GM12891 (cell line): ENCODE measurements at places on chromosomes 3 and 15.

DNA sequence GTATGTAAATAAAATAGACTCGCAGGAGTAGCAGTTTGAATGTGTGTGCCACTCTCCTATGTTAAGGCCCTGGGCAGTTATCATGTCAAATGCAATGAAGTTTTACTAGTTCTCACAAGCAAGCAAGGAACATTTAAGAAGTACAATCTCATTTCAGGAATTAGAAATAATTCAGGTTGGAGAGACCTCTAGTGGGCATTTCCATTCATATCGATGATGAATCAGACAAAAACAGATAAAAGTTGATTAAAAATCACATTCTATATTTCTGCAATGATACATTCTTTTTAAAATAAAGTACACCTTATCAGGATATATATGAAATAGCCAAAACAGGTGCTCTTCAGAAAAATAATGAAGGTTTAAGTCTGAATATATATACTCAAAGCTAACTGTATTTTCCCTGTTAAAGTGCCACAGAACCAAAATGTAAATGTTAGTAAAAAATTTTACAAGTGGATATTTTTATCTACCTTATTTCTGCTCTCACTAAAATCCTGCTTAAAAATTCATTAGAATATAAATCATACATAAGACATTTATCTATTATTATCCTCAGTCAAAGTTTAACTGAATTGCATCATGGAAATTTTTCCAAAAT lies 492.4 kb upstream of the FRG2C start:
- no peak for DNase-seq

DNA sequence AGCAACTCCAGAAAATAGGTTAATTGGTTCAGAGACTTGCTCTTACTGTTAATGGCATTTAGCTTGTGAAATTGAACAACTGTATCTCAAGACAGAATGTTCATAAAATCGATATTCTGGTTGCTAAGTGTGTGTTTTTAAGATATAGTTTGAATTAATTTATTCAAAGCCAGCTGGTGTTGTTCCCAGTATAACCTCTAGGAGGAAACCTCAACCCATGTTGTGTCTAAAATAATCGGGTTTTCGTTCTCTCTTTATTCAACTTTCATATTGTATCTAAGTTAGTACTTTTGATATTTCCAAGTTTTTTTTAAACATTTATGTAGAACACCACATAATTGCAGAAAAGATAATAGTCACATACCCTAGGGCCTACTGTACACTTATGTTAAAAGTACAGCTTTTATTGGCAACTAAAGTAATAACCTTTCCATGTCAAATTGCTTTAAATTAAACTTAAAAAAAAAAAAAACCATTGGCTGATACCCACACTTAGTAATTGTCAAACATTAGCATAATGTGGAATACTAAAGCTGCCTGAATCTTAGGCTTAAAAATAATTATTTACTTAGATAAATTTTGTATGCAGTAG lies 90.9 kb downstream of the SAMMSON start:
- no peak for DNase-seq

- DNase-seq = no peak
Measured at GRCh38 chr15:70170096-70170699, 72.5 kb upstream of the TLE3 start.

DNA sequence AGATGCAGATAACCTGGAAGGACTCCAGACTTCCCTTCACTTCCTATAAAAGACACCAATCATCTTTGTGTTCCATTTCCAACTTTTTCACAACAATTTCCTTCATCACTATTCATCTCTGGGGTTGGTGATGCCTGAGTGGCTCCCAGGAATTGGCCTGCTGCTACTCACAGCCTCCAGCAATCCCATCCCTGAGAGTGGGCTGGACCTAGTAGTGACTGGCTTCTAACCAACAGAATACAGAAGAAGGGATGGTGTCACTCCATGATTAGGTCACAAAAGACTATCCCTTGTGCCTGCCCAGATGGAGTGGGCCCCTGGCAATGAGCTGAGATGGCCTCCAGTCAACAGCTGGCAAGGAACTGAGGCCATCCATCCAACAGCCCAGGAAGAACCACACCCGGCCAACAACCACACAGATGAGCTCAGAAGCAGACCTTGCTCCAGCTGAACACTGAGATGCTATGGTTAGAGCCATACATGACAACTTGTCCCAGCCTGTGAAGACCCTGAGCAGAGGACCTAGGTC lies 20.9 kb downstream of the OCA2 start:
- DNase-seq = no peak

DNA sequence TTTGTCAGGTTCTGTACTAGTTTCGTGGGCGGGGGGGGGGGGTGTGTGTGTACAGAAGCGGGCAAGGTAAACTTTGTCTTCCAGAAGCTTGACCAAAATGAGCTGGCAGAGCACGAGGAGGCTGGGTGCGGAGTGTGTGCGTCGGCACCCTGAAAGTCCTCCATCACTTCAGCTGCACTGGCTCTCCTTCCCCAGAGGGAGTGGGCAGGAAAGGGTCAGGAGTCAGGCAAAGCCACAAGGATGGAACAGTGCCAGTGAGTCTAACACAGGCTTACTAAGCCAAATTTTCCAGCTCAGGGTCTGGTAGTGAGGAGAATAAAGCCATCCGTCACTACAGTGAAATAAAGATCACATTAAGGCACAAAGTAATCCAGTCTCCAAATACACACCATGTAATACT lies 11.9 kb upstream of the SH3GL3 start:
- no peak for DNase-seq

DNA sequence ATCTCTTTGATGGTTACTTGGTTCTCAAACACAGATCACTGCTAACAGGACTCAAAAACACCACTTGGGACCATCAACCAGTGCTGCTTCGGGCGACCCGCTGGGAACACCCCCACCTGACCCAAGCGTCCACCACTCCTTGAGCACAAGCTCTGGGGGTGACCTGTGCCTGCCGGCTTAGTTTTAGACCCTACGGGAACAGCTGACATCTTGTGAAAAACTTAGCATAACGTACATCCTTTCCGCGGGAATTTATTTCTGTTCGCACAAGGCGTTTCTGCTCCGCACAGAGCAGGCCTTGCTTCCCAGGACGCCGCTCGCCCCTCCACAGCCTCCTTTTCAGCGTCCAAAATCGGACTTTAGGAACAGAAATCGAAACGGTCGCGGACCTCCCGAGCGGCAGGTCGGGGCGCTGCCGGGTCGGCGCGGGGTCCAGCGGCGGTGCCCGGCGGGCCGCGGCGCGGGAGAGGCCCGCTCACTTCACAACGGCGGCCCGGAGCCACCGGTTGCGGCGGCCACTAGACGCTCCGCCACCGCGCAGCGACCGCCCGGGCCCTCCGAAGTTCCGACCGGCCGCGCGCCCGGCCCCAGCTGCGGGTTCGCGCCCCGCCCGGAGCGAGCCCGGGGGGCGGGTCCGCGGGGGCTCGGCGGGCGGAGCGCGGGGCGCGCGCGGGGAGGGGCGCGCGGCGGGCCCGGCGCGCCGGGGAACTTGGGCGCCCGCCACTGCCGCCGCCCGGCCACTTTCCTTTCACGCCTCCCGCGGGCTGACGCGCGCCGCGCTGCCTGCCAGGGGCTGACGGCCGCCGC lies 959 bp downstream of the SFMBT1 start:
- DNase-seq = peak; percentile 72

DNA sequence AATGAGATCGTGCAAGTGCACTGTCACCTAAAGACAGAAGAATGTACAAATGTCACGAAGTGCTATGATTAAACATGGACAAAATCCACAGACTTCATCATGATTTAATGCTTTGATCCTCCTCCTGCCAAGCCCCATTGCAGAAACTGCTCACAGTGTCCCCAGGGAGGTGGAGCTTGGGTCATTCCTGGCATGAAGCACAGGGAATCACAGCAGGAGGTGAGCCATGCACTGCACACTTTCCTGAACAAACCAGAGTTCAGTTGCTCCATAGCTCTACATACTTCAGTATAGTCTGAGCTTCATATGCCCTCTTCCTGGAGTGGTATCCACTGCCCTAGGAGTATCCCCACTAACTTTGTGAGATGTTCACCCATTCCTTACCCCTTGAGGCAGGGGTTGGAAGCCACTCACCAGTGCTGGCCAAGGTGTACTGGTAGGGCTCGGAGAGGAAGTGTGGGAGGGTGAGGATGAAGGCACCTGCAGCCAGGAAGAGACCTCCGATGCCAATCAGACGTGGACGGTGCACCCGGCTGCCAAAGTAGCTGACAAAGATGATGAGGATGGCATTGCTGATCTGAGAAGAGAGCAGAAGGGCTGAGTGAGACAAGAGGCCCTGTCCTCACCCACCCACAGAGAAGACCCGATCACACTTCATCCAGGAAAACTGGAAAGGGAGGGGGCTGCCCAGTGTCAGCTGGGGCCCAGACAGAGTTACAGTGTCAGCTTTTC lies 56.3 kb downstream of the SLCO2A1 start:
- no peak for DNase-seq

DNA sequence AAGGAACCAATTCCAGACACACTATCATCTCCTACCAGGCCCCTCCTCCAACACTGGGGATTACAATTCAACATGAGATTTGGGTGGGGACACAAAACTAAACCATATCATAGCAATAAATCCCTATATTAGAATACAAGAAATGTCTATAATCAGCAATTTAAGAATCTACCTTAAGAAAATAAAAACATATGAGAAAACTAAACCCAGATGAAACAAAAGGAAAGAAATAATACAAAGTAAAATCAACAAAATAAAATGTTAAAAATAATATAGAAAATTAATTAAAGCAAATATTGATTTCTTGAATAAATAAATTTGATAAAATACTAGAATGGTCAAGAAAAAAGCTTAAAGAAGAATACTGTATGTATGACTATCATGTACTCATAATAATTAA lies 6.1 kb upstream of the OSTN start:
- no peak for DNase-seq

DNA sequence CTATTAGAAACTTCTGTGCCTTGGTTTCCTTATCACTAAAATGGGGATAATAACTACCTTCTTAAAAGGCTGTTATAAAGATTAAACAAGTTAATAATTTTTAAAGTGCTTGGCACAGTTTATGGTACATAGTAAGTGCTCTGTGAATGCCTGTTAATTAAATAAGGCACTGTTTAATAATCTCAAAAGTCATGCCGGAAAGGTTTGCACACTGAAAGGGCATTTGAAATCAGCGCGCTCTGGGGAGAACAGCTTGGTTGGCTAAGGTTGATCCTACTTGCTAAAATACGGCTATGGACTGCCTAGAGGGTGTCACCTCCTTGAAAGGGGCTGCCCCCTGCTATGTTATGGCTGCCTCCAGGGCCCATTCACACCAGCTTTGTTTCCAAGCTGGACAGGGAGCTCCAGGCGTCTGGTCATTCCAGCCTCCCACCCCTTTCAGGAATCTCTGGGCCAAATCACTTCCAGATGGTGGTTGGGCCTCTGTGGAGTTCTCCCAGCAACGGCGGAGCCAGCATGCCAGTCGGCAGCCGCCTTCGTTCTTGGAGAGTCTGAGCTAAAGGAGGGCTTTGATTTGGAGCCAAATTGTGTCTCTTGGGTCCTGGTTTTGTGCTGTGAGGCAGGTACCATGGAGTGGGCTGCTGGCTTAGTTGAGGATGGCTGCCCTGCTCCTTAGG lies 5.9 kb downstream of the FLNB start:
- DNase-seq = no peak

DNA sequence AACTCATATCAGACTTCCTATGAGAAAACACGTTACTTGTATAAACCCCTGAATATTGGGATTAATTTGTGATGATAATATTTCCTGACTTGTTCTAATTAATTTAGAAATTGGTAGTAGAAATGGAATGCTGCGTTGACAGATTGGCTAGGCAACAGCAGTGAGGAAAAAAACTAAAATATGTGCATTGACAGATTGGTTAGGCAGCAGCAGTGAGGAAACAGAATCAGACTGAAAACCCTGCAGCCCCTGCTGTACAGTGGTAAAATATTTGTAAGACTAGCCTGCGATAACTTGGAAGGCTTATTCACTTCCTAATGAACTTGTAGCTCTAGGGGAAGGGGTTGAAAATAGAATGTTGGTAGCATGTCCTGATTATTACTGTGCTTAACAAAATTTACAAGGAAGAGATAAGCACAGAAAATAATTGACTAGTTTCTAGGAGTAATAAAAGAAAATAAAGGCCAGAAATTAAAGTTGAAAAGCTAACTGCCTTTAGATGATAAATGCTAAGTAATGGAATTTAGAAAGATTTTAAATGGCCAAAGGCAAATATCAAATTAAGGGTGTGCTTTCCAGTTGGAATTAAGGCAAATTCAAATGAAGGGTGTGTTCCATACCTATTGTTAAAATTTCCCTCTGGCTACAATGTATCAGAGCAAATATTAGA lies 29.9 kb upstream of the IL16 start:
- no peak for DNase-seq

DNA sequence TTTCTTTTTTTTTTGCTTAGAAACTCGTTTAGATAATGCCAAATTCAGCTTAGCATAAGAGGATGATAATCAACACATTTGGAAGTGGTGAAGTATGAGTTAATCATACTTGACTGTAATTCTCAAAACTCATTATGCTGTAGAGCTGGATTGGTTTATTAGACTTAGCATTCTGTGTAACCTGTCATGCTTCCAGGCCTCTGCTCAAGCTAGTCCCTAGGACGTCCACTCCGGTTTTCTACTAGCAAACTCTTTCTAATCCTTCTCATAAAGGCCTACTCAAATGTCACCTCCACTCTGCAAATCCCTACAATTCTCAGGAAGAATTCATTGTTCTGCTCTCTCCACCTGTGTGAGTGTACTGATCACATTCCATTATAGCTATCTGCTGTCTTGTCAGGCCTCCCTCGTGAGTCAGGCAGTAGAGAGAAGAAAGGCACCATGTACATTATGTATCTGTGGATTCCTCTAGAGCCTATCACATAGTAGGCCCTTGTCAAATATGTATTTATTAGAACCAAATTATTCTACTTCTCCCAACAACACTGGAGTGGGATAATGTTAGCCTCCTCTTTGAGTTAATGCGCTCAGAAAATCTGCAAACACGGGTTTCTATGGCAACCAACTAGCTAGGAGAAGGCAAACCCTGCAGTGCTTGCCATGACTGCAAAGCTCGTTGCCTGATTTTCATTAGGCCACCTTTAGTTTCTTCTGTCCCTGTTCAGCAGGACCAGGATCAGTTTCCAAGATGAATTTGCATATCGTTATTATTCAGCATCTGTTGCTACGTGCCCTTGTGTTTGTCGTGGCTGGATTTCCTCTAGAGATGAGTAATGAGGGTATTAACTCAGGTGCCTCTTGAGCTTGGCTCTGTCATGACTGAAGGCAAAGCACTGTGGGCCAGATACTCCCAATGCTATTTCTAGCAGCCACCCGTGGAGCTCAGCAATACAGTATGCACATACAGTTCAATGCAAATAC lies 30.7 kb downstream of the ATP13A5 start:
- DNase-seq = no peak

GRCh38 chr15:95405447-95405846 lies 925.1 kb upstream of the NR2F2 start:
- no peak for DNase-seq

- DNase-seq = no peak
Measured at GRCh38 chr3:134898181-134898754, 103.2 kb downstream of the EPHB1 start.

GRCh38 chr3:45367453-45367871 lies 20.9 kb upstream of the LARS2 start:
- no peak for DNase-seq

GRCh38 chr3:64550745-64551144 lies 137.1 kb downstream of the ADAMTS9 start:
- no peak for DNase-seq
